ENCODE measurements at places on chromosomes 5 and 9. TPM values are rescaled to one million over a fixed set of nuclear protein-coding genes. Genes with fewer than 3 reads are reported as not detected.

Gene GMCL2
- total RNA-seq, result not detected

Gene RMI1
- 9.4 TPM for total RNA-seq

DNA sequence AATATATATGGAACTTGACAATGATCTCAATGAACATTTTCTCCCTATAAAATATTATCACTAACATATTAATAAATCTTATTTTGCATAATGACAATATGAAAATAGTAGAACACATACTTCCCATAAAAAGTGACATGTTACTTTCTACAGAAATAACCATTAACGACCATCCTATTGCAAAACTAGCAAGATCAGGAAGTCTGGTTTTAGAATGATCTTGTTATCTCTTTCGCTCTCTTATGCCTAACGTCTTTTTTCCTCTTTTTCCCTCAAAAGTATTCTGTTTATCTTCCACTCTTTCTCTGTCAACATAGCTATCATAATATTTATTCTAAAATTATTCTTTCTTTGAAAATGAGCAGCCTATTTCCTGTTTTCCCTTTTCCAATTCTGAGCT, 21.6 kb upstream of the C5orf46 start:
- DNase-seq, result no peak

Gene RUSC2
- 11.2 TPM for total RNA-seq

Gene PRR7
- total RNA-seq, result 1.1 TPM

- DNase-seq, result no peak
Observed at GRCh38 chr5:159504106-159504856, 174.0 kb upstream of the IL12B start.

Gene SV2C
- total RNA-seq, result 0.10 TPM

- DNase-seq, result no peak
Observed at GRCh38 chr9:120892748-120893610, 16.0 kb upstream of the PHF19 start.

DNA sequence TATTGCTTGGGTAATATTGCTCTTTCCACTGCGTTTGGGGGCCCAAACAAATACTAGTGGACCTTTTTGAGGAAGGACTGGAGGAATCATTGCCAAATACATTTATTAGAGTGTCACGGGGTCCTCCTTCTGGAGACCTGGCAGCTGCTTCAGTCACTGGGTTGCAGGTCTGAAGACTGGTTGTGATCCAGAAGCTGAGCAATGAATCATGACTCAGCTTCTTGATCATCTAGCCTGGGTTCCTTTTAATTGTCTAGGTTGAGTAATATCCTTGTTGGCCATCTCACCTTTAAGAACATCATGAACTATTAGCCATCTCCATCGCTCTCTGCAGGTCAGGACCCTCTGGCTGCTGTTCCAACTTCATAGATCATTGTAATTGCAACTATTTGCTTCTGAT, 15.4 kb upstream of the UBAP1 start:
- DNase-seq, result no peak

GRCh38 chr5:169052207-169052606, 248.7 kb downstream of the SLIT3 start:
- DNase-seq, result no peak

GRCh38 chr9:133612816-133613215, 3.6 kb upstream of the FAM163B start:
- no peak for DNase-seq

DNA sequence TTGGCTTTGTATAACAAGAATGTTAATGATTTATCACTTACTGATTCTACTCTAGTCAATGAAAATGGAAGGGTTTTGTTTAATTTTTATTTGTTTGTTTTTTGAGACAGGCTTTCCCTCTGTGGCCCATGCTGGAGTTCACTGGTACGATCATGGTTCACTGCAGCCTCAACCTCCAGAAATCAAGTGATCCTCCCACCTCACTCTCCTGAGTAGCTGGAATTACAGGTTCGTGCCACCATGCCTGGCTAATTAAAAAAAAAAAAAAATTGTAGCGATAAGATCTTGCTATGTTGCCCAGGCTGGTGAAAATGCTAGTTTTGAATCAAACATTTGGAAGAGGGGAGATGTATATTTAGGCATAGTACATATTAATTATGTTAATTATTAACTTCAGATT, 209.4 kb downstream of the NFIB start:
- DNase-seq, result no peak

Gene PLPP7
- total RNA-seq, result 4.6 TPM

GRCh38 chr9:89781838-89782540, 177.2 kb downstream of the GADD45G start:
- no peak for DNase-seq

GRCh38 chr5:132013006-132013689, 1.7 kb upstream of the ACSL6 start:
- DNase-seq, result no peak

Gene RAD23B
- 78.5 TPM for total RNA-seq

GRCh38 chr9:117392992-117393391, 21.9 kb downstream of the ASTN2 start:
- DNase-seq, result no peak

DNA sequence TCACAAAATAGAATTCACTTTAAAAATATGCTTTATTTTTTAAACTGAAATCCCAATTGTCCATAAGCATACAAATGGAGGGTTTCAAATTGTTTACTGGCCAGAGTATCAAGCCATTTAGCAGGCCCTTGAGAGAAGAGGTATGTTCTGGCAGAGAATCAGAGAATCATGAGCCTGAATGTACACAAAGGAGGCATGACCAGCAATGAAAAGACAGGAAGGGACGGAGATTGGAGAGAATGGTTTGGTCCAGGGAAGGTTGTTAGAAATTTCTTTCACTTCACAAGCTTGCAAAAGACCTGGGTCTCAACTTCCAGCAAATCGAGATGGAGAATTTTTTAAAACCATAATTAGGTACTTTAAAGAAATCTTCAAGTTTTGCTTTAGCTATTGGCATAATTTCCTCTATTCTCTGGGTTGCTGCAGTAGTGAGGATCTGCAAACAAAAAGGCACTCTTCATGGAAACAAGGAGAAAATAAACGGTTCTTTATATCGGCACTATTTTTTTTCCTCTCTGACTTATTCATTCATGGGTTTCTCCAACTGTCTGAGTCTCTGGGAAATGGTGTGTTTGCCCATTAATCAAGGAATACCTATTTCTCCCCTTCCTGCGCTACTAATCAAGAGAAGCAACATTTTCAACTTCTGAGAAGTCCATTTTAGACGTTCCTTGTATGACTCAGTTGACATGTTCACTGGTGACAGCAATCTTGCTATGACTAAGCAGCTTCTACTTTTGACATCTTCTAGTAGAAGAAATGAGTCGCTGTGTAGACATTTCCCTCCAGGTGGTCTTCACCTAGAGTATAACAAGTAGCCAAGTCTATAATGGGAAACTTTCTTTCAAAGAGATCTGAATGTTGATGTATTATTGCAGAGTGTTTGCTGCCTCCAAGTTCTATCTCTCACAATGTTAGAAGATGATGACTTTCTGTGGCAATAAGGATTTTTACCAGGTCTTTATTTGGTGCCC, 23.1 kb upstream of the ERCC6L2 start:
- DNase-seq, result peak; percentile 14

GRCh38 chr5:143934821-143935220, 122.9 kb downstream of the HMHB1 start:
- no peak for DNase-seq

Gene DMGDH
- 3.3 TPM for total RNA-seq

GRCh38 chr9:133864011-133864410, 125.9 kb upstream of the SARDH start:
- no peak for DNase-seq

DNA sequence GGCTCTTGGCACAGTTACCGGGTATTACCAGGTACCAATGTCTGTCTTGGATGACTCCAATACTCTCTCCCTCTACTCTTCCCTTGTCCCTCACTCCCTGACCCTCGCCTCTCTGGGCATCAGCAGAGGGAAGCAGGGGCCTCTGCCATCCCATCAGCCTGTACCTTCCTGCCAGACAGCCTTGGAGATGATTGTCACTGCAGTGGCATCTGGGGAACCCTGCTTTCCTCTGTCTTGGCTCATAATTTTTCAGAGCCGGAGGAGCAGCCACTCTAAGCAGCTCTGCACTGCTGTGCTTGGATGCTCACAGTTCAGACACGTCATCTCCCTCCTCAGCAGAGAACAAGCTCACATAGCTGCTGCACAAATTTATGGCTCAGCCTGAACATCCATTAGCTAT, 274.1 kb downstream of the SMARCA2 start:
- DNase-seq, result no peak

GRCh38 chr9:95095641-95096355, 221.7 kb downstream of the FANCC start:
- no peak for DNase-seq

DNA sequence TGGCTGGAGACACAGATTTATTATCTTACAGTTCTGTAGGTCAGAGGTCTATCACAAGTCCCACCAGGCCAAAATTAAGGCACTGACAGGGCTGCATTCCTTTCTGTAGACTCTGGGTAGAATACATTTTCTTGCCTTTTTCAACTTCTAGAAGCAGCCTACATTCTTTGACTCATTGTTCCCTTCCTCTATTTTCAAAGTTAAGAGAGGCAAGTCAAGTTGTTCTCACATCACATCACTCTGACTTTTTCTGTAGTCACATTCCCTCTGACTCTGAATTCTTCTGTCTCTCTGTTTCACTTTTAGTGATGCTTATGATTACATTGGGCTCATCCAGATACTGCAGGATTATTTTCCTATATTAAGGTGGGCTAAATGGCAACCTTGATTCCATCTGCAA, 119.0 kb downstream of the MELK start:
- DNase-seq, result no peak

Gene NPM1
- 915 TPM for total RNA-seq

Gene SHOC1
- 0.79 TPM for total RNA-seq

Gene SPAAR
- total RNA-seq, result 0.79 TPM

Gene AMBP
- total RNA-seq, result 0.30 TPM

Data from skin of body (tissue), 3 donors.